Activated CD4-positive, alpha-beta memory T cell treated with anti-CD3 and anti-CD28 coated beads, Interleukin-2, amount 10 ng/mL, durations not matched to agents 7 days and 5 days (primary cell): ENCODE measurements at places on chromosomes 5 and 9. TPM values are rescaled to one million over a fixed set of nuclear protein-coding genes. Genes with fewer than 3 reads are reported as not detected.
A peak's percentile ranks its signal among the peaks of the same experiment; 100 is the strongest.

Gene SPINK7
- total RNA-seq, result not detected

Gene GDA
- total RNA-seq, result not detected

Gene PCDHGA10
- 0.05 TPM for total RNA-seq

Gene IQGAP2
- 118 TPM for total RNA-seq

Gene LECT2
- total RNA-seq, result not detected

Gene SHISAL2B
- total RNA-seq, result not detected

Gene FBXW5
- total RNA-seq, result 118 TPM

Gene MVB12B
- total RNA-seq, result 2.4 TPM

Gene HSPB3
- total RNA-seq, result not detected

Gene KLHL3
- total RNA-seq, result 3.6 TPM

Gene SNX30
- total RNA-seq, result 8.2 TPM

Gene MYOZ3
- total RNA-seq, result not detected

Gene SERF1A
- total RNA-seq, result 3.8 TPM

Gene SLC31A1
- 9.2 TPM for total RNA-seq

Gene PCDHB16
- total RNA-seq, result not detected

Gene PCDHB4
- not detected for total RNA-seq

- DNase-seq, result no peak
These were observed 18.4 kb downstream of the ZNF346 start for GRCh38 chr5:177040814-177041420.

DNA sequence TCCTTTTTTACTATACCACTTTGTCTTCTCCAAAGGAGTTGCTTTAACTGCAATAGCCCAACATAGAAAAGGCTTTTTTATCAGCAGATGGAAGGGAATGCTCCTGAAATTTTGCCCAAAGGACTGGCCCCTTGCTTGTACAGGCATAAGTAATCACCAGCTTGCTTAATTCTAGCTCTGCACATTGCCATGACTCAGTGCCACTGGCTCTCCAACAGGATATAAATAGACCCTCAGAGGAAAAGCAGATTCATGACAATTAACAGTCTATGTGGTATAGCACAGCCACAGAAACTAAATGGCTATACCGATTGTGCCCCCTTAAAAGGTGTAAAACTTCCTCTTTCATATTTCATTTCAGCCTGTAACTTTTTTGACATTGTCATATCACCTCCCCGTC lies 227.0 kb downstream of the ZNF608 start:
- no peak for DNase-seq

- no peak for DNase-seq
These were observed 22.2 kb downstream of the ITGA1 start for GRCh38 chr5:52809884-52810283.

DNA sequence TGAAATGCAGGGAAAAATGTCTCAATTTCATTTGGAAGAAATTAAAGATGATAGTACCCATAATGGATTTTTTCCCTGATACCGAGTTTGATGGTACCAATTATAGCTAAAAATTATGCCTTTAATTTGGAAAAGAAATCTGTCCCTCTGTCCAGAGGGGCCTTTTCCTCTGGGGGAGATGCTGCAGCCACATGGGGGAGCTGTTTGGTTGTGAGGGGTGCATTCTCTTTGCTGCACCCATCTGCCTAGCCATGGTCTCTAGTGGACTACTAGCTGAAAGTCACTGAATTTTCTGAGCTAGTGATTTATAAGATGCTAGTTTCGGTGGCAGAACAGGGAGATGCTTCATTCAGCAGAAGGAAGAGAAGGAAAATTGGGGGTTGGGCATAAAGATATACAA lies 9.6 kb downstream of the SEC61B start:
- peak; percentile 28 for DNase-seq

DNA sequence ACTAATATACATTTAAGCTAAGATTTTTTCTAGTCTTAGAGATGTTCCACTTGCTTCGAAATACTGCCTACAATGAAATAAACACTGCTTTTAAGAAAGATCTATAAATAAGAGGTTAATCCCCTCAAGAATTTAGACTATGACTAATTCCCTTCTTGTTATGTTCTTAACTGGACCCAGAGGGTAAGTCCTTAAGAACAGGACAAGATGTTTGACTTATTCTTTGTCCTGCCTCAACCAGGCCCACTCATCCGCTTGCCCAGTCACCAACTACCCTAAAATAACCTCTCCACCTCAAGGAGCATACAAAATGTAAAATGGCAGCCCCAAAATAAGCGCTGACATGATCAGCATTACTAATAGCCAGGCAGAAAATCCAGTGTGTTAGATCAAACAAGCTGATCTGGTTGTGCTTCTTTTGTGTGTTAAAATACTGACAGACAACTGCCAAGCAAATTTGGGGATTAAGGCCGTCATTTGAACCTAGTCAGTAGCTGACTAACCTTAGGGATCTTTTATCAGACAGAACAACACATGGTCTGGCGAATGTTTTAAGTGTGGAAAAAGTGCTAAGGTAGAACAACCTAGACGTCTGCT lies 93.7 kb upstream of the SMC5 start:
- no peak for DNase-seq

- no peak for DNase-seq
These were observed 98.2 kb upstream of the PRR16 start for GRCh38 chr5:120365656-120366446.

DNA sequence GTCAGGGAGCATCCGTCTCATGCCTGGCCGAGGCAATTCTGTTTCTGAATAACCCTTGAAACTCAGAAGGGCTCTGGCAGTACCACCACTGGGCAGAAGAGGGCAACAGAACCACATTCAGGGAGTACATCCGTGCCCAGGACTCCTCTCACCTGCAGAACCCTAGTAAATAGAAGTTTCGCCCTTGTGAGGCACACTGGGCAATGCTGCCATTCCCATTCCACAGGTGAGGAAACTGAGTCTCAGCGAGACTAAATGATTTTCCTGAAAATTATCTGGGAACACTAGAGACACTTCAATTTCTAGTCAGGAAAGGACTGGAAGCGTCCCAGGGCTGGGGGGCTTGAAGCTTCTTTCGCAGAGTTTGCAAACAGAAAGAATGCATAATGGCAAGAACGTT lies 74.7 kb downstream of the FGF1 start:
- DNase-seq, result peak; percentile 74

- peak; percentile 72 for DNase-seq
These were observed at the start of gene GFPT2 for GRCh38 chr5:180353048-180353979. TSS of gene GFPT2 (minus strand) at chr5:180353336. CDS start at chr5:180353217, 119 bp downstream.

DNA sequence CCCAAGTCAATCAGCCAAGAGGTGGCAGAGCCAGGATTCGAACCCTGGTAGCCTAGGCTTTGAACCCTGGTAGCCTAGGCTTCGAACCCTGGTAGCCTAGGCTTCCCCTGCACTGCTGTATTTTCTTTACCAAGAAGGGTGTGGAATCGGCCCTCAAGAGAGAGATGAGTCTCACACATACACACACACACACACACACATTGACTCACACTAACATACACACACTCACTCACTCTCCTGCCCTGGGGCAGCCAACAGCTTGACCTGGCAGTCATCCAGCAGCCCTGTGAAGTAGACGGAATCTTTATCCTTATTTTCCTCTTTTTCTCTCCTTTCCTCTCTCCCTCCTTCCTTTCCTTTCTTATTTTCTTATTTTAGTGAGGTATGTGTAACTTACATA lies 55.4 kb upstream of the RPL26L1 start:
- no peak for DNase-seq

DNA sequence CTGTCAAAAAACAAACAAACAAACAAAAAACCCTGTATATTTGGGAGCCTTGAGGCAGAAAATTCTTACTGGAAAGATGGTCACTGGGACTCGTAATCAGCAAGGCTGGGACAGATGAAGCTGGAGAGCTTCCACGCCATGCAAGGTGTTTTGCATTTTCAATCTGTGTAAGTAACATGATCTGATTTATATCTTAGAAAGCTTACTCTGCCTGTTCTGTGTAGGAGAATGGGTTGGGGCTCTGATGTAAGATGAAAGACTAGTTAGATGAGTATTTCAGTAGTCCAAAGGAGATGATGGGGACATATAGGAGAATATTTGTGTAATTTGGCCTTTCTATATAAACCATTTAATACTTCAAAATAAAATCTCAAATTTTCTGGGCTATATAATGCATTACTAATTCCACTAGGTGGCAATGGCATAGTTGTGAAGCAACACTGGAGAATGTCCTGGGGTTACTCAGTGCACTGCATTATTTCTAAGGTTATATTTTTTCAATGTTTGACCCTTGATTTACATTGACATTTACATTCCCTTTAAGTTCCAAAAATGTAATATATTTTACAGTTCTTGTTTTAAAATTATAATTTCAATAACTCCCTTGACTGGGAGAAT lies 21.9 kb upstream of the FSD1L start:
- DNase-seq, result no peak

DNA sequence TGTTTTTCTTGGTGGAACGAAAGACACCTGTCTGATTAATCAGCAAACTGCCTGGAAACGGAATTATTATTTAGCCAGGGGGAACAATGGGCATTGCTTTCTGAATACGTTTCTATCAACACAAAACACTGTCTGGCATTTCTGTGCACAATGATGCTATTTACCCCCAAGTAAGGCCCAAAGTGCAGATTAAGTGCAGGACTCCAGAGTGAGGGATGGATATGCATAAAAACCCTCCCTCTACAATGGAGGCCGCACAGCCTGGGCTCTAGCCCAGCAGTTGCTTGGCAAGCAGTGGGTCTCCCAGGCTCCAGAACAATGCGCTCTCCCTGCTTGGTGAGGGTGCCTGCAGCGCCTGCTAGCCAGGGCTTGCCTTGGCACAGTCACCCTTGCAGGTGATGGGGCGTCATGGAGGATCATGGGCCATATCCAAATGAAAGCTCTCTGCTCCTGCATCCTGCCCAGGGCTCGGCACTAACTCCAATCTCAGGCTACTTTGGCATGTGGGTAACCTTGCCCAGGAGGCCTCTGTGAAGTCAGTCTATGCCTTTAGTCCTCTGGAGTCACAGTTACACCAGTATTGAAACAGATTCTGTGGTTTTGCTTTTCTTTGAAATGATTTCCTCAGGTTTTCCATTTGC lies 11.5 kb upstream of the SPATA24 start:
- peak; percentile 59 for DNase-seq

GRCh38 chr9:6484210-6484609 lies 71.2 kb downstream of the UHRF2 start:
- no peak for DNase-seq

DNA sequence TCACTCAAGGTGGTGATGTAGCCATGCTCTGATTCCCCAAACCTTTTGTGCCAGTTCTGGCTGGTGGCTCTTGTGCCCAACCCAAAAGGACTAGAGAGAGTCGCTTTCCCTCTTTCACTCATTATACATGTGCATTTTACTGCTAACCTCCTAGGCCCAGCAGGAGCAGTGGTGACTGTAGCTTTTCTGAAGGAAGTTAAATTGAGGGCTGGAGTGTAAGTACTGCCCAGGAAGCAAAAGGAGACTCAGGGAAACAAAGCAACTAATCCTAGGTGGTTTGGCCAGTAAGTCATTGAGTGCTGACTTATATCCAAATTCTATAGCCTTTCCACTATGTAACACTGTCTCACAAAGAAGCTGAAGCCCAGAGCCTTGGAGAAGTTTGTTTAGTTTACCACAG lies 194.4 kb upstream of the ZNF462 start:
- DNase-seq, result no peak

DNA sequence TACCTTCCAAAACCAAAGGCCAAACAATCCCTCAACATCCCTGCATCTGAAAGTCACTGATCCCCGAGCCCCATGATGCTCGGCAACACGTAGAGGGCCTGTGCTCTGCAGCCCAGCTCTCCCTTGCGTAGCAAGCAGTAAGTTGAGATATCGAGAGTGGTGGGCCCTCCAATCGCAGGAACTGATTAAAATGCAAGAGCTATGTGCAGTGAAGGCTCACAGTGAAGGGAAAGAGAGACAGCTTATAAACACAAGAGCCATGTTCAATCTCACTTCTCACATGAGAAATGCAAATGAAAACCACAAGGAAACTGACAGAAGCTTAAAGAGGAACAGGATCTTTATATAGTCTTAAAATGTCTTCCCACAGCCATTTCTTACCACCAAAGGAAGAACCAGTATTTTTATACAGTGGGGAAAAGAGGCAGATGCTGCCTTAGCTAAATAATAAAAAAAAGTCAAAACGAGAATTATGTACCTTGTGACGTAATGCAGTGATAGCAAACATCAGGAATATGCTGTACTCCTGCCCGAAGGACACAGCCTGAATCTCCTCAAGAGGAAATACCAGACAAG lies 24.6 kb downstream of the TTF1 start:
- no peak for DNase-seq

- no peak for DNase-seq
These were observed 455.5 kb downstream of the ACTL7B start for GRCh38 chr9:108400297-108400696.

GRCh38 chr5:162641142-162641813 lies 573.7 kb downstream of the GABRG2 start:
- no peak for DNase-seq

DNA sequence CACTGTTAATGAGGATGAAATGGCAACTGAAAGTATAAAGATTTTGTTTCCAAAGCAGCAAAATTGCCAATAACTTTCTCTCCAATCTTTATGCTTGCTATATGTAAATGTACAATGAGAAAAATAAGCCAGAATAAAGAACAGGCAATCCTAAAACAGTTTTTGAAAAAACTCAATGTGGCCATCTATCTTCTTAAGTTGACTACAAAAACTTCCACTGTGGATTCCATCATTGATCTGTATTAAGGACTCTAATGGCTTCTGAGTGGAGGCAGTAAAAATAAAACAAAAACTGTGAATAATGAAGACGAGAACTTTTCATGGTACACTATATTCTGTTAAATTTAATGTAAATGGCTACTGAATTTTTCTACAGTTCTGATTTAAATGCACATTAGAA lies 382.9 kb downstream of the TMEM232 start:
- no peak for DNase-seq

- DNase-seq, result no peak
These were observed 129.5 kb downstream of the TRIO start for GRCh38 chr5:14272548-14273205.

DNA sequence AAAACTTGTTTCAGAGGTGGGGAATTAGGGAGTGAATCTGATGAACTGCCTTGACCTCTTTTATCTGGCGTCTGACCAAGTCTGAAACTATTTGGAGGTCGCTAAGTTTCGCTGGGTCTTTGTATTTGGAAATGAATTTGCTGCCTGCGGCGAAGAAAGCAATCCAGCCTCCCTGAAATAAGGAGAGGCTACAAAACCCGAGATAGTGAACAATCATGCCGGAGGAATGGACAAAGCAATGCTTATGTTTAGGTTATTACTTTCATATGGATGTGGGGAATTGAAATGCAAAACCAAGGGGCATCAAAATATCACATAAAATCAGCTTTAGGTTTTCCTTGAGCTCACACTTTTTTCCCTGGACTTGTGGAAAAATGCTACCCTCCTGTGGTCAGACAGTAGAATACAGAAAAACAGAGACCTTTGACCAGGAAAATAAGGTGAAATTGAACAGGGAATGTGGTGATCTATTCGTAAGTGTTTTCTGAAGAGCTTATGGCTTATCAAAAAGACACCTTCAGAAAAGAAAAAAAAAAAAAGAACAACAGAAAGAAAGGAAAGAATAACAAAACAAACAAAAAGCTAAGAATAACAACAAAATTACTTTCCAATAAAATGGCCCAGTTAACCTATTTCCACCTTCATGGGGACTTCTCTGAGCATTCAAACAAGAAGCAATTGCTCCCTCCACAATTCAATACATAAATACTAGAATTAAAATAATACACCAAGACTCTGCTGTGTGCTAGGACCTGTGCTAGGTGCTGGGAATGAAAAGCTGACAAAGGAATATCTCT lies 68.6 kb upstream of the DPYSL3 start:
- no peak for DNase-seq

GRCh38 chr5:14341571-14342230 lies 198.6 kb downstream of the TRIO start:
- no peak for DNase-seq

- no peak for DNase-seq
These were observed 1.6 kb downstream of the TPRN start for GRCh38 chr9:137198902-137199283.
